ENCODE measurements at places on chromosomes 5 and 9.

DNA sequence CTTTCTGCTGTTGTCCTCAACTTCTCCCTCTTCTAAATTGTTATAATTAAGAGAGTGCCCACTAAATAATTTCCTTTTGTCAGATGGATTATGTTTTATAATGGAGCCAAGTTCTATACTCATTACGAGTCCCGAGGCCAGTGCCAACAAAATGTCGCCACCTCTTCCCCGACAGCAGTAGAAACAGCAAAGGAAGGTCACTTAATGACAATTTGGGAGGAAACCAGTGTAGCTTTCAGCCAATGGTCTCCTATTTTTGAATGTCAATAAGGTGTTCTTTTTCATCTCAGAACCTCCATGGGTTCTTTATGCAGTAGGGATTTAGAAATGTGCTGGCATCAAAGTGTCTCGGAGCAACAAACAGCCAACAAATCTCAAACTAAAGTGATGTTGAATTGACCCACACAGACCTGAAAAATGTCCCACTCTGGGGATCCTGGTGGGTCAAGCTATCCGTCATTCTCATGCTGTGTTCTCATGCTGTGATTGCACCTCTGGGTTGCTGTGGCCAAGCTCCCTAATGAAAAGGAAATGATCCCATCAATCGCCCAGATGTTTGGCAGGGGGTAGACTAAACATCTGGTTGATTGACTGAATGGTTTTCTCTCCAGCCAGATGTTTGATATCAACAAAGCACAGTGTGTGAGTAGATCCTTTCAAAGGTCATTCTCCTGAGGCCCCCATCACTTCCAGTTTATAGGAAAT, 291.9 kb downstream of the DMAC1 start:
- no peak for DNase-seq

- no peak for DNase-seq
These were observed 48.9 kb downstream of the SLC12A7 start for GRCh38 chr5:1062761-1063568.

GRCh38 chr5:9621379-9621903, 8.7 kb downstream of the TAS2R1 start:
- no peak for DNase-seq

DNA sequence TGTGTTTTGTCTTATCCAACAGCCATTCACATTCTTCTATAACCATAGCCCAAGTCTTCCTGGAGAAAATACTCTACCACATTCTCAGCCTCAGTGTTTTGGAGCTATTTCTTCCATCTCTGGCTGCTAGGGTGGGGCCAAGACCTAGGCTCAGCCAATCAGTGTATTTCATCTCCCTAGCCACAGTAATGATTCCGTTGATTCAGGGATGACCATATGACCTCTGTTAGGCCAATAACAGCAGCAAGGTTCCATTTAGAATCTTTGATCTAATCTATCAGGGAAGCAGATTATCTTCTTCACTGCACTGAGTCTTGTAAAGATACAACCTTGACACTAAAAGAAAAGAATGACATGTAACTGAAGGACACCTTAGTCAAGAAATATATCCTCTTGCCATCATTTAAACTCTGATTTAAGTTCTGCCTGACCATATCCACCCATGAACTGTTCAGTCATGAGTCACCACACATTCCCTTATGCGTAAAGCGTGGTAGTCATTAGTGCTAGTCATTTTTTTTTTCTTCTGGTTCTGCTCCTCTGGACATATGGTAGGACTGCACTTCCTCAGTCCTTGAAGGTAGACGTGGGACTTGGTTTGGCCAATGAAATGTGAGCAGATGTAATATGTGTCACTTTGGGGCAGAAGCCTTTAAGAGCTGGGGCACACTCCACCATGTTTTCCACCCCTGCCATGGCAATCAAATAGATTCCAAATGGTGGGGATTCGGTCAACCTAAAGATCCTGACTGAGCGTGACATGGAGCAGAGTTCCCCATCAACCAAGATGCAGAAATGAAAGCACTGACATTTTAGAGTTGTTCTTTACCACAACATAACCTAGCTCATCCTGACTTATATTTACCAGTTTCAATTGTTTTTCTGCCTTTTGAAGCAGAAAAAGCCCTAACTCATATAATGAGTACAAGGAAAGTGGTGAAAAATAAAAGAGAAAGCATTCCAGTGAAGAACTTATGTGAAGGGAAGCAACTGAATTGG, 12.7 kb upstream of the PRELID2 start:
- DNase-seq, result no peak

GRCh38 chr5:140557136-140557805, at the start of gene SRA1:
TSS of gene SRA1 (minus strand) at chr5:140557473. CDS start at chr5:140557452, 21 bp downstream.
- peak; percentile 79 for DNase-seq

DNA sequence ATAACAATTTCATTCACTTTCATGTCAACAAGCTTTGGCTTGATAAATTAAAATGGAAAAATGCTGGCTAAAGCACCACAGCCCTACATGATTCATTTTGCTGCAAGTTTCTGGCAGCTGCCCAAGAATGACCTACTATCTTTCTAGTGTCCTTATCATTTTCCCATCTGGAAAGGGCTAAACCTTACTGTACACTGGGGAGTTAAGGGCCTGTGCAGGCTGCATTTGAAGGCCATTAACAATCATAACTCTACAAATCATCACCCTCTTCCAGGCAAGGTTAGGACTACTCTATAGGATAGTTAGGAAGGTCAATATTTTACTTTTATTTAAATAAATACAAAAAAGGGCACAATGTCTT, 579.7 kb upstream of the ZNF608 start:
- no peak for DNase-seq

- DNase-seq, result no peak
These were observed 74.7 kb downstream of the NTRK2 start for GRCh38 chr9:84744195-84744594.

DNA sequence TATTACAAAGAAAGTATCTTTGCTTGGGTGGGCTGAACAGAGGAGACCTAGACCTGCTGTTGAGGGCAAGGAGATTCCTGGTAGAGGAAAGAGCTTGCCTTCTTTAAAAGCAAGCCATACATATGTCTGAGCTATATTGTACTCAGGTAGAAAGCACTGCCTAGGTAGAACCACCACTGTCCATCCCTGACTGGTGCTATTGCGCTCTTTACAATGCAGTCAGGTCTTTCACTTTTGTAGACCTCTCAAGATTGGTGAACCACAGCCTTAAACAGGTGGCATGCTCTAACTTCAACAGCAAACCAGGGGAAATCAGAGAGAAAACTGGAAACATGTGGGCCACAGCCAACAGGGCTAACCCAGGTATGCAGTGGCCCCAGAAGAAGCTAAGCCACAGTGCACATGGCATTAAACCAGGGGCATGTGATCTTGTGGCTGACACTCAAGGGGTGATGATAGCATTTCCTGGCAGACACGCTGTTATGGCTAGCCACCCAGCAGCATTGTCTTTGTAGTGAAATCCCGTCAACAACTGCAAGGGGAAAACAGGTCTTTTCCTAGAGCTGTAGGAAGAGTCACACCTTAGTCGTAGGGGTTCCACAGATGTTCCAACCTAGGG, 253.9 kb upstream of the PCSK5 start:
- no peak for DNase-seq

GRCh38 chr5:54073735-54074134, 236.6 kb downstream of the ARL15 start:
- DNase-seq, result no peak

DNA sequence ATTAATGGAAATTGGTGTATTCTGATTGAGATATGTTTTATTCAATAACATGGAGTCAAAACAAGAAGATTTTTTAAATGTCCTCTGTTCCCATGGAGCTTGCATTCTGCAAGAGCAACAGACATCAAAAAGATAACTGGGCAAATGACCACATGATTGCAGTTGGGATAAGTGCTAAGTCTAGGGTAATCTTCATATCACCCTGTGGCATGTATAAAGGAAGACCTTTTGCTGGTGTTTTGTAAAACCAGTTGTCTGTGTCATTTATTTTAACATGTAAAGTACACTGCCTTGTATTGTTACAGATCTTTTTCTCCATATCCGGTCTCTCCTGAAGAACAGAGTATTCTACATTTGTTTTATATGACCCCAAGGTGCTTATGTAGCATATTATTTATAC, 44.0 kb downstream of the PTCD2 start:
- DNase-seq, result no peak

DNA sequence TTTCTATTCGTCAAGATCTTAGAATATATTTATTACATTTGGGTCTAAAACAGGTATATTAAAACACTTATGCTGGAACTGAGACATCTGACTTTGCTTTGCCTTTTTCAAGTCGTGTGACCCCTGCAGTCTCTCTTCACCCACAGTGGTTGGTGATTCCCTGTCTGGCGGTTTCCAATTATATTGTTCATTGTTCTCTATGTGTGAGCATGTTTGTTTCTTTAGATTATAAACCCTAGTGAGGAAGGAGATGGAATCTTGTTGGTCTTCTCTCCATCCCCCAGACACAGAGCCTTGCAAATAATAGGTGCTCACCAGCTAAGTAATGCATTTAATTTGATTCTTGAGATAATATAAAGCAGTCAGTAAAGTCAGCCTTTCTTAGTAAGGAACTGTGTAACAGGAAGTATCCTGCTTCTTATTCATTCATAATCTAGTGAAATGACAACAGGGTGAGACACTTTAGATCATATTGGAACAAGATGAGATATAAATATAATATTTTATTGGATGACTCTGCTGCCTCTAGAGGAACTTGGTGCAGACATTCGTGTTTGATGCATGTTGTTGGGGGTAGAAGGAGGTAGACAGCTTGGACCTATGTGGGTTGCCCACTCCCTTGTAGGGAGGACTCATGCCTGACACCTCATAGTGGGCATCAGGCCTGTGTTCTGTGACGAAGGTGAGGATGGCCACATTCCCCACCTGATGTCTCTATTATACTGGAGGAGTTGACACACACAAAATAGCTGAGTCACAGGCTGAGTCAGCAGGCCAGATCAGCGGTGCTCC, 88.1 kb downstream of the FGF1 start:
- no peak for DNase-seq

GRCh38 chr5:143677403-143677802, 134.6 kb upstream of the HMHB1 start:
- no peak for DNase-seq

DNA sequence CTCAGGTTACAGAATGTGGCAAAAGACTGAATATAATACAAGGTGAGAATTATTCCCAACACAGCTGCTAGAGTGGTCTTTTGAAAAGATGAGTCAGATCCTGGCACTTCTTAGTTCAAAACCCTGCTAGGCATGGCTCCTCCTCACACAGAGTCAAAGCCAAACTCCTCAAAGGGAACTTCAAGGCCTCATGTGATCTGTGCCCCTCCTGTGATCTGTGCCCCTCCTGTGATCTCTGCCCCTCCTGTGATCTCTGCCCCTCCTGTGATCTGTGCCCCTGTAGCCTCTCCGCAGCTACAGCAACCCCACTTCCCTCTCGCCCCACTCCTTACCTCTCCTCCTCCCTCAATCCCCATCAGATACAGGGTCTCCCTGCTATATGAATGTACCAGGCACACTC, 525.5 kb upstream of the CCNG1 start:
- DNase-seq, result no peak

DNA sequence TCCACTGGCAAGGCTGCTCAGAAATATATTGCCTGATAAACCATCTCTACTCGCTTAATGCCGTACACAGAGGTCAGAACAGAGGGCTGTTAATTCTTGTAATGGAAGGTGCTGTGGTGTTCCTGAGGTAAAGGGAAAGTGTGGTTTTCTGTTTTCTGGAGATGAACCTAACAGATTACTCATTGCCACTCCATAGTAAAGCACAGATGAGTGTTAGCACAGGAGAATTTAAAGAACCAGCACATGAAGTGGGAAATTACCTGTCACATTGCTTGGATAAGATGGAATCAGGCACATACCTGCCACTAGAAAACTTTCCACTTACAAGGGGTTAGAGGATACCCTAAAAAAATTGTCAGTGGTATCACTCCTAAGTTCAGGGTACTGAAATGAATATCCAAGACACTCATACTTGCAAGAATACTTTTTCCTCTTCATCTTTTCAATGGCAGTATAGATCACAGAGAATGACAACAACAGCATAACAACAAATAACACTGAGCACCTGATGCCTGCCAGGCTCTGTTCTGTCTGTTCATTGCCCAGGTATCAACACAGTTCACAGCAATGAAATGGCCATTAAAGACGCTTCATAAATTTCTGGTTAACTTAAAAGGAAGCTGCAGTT, 152.9 kb upstream of the GNA14 start:
- no peak for DNase-seq

- DNase-seq, result no peak
These were observed 482.9 kb downstream of the AGTPBP1 start for GRCh38 chr9:85258823-85259370.

DNA sequence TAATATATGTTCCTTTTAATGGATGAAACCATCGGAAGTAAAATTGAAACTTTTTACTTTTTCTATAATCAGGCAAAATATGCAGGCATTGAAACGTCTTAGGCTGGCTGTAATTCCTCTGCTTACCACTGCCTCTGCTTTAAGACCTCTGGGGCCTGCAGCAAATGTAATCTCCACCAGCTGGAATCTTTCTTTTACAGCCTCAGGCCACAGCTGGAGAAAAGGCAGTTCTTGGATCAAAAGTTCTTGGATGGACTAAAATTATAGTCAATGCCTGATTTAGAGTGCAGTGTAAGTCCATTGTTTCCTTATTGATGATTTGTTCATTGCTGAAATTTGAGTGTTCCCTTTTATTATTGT, 396.7 kb downstream of the KCTD16 start:
- no peak for DNase-seq

DNA sequence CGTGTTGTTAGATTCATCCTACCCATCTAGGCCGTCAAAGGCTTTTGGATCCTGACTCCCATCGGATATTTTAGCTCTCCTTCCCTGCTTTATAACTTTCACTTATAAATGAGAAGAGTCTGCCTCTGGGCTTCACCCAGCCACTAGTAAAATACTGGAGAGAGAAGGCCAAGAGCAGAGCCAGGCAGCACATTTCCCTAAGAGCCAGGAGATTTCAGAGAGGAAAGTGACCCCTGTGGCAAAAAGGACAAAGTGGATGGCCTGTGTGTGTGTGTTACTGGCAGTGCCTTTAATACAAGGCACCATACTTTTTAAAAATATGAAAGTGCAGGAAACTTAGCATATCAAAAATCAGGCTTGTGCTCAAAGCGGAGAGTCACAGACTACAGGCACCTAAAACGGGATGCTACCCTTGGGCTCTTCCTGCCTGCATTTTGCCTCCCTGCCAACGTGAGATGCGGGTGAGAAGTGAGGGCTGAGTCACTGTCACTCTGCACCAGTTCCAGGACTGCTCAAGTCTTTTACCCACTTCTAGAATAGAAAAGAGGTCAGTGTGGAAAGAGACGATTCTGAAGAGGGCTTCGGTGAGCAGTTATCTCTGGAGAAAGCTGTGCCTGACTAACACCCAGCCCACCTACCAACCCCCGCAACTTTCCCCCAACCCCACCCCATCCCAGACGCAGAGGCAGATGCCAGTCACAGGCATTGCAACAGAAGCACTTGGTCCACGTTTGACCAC, 15.9 kb downstream of the NFIL3 start:
- no peak for DNase-seq

DNA sequence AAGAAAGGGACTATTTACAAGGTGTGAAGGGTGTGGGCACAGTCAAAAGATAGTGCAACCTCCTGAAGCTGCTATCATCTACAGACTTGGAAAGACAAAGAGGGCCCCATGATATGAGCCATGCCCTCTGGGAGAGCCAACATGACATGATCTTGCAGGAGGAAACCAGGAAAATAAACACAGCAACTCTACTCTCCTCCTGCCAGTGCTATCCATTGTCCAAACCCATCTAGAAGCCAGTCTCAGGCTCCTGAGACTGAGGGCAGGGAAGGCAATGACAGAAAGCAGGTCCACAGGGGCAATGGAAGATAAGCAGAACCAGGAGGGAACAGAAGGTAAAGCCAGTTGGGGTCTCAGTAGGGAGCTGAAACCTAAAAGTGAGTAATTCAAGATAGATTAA, 37.1 kb downstream of the PLPP1 start:
- DNase-seq, result no peak
